ENCODE measurements at places on chromosomes 6 and 20.

- no peak for DNase-seq
These were observed 213.5 kb upstream of the RIMS1 start for GRCh38 chr6:71672876-71673275.

- no peak for DNase-seq
These were observed 190.2 kb downstream of the EDN1 start for GRCh38 chr6:12480379-12480778.

GRCh38 chr20:8476021-8476420 is 344.0 kb downstream of the PLCB1 start:
- no peak for DNase-seq

DNA sequence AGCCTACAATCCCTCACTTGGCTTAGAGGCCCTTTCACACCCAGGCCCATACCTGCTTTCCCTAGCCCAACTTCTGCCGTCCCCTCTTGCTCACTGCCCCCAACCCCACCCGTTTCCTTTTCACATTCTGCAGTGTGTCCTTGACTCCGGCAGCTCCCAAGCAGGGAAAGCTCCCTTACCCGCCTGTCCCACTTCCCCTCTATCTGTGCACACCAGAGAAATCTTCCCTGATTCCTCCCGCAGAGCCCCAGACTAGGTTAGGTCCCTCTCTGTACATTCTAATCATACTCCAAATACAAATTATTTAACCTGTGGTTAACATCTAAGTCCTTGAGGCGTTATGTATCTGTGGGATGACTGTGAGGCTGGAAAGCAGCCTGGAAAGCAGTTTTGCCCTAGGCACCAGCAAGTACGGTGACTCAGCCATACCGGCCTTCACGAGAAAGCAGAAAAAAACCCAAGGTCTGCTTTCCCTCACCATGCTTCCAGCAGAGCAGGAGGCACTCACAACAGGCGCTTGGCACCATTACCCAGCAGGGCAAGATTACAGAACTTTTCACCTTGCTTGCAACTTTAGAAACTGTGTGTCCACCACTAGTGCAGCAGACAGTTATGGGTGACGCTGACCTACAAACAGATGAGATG is 22.3 kb downstream of the ELOVL5 start:
- no peak for DNase-seq

DNA sequence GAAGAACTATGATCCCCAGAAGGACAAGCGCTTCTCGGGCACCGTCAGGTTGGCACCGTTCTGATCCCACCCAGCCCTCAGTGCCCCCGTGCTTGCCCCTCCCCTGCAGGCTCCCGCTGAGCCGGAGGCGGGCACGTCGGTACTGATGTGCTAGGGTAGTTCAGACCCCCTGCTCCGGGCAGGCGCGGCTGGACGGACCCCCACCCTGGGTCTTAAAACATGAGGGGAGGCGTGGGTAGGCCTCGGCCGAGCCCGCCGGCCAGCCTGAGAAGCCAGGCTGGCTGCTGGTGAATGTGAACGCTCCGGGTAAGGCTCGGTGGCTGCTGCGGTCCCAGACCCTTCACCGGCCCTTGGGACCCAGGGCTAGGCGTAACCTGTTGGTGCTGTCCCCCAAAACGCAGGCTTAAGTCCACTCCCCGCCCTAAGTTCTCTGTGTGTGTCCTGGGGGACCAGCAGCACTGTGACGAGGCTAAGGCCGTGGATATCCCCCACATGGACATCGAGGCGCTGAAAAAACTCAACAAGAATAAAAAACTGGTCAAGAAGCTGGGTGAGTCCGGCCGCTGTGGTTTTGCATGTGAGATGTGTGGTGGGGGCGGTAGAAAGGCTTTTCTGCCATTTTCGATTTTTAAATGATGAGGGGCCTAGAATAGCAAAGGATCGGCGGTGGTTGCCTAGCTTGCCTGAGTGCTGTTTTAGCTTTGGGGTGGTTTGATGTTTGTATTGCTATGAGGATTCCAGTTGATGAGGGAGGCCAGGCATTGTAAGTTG is 964 bp downstream of the RPL10A start:
- no peak for DNase-seq

- no peak for DNase-seq
These were observed 42.5 kb downstream of the SESN1 start for GRCh38 chr6:109052018-109052651.

DNA sequence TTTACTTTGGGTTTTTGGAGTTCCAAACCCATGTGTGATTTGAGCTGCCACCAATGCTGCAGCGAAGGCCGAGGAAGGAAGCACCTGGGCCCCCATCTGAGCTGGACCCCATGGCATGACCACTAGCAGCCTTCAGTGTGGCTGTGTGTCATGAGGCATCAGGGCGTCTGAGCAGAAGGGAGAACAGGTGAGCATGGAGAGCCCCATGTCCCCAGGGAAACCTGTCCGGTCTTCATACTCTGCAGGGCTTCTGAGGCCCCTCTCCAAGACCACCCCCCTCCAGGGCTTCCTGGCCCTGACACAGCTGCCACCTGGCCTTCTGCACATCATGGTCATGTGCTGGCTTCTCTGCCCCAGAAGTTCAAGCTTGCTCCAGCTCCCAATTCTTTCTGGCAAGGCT is 169.1 kb upstream of the CST7 start:
- no peak for DNase-seq

DNA sequence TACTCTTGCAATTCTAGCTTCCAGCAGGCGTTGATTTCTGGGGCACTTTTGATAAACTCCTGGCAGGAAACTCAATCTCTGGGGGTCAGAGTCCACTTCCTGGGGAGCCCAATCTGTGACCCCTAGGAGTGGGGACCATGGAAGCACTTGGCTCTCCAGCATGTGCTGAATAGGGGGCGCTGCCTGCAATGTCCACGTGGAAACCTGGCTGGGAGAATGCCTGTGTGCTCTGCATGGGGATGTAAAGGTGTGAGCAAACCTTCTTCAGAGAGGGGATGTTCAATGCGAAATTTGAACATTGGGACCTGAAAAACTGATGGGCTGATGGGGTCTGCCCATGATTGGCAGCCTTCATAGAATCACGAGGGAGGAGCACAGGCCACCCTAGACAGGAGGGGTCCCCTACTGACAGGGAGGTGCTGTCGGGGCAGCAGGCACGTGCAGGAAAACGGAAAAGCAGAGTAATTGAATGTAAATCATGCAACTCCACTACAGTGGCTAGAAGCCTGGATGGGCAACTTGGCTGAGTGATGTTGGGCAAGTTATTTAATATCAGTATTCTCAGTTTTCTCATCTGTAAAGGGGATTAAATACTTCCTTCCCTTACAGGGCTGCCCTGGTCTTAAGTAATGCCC is 47.8 kb downstream of the CEP43 start:
- no peak for DNase-seq

DNA sequence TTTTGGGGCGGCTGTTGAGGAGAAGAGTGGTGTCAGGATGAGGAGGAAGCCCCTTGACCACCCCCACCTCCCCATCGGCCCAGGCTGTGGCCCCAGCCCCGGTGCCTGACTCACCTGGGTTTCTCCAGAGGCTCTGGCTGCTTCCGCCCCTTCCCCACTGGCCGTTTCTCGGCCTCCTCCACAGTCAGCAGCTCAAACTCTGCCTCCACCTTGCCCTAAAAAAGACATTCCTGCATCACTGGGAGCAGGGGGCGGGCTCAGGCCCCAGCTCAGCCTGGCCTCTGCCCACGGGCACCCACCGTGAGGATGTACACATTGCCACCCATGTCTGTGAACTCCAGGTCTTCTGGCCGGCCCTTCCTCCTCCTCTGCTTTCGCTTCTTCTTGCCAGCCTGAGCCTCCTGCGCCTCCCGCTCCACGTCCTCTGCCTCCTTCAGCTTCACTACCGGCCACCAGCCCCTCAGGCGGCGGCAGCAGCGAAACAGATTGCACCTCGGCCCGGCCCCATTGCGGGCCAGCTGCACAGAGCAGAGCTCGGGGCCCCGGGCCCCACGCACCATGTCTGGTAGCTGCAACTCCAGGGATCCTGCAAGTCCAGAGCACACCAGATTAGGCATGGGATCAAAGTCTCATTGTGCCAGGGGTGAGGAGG is 17.3 kb downstream of the ERGIC3 start:
- no peak for DNase-seq

DNA sequence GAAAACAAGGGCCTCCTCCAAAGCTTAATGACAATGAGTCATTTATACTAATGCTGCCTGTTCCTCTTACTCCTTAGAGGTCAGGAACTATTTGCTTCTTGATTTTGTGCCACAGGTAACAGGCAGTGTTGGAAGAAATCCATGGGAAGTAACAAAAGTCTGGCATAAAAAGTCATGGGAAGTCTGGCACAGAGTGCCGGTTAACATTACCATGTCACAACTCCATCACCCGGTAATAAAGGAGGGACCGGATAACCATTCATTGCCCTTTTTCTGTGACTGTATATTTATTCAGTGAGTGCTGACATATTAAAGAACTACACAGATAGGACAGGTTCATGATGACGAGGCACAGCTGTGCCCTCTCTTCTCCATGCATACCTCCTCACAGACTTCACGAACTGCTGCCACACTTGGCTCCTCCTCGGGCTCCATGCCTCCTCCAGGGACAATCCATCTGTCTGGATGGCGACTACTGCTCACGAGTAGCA is 50.9 kb downstream of the NUDT3 start:
- DNase-seq = no peak

DNA sequence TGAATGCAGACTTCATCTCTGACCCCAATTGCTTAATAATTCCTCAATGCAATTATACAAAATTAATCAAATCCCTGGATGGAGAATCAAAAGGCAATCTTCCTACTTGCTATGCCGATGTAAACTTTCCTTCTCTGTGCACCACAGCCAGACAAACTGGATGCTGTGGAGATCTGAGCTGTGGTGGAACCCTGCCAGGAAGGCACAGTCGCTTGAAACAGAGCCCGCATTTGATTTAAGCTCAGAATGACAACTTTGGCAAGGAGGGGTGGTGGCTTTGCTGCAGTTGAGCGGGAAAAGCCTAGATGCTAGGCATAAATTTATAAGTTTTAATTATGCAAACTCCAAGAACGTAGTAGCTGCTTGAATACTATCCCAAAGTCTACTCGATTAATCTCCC is 190.8 kb downstream of the MTFR2 start:
- DNase-seq = no peak

DNA sequence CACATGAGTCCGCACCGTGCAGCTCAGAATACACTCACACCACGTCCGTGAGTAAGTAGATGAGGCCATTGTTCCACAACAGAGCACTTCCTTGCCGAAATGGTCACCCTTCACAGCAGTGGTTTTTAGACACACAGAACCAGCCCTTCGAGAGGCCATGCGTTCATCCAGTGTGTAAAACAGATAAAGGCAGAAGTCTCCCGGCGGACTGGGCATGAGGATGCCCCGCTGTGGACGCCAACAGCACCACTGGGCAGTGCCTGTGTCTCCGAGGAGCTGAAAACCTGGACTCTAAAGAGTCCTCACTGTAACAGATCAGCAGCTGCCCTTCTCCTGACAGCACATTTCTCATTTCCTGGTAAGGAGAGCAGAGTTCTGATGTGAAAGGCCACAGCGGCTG is 75.2 kb downstream of the WDR27 start:
- DNase-seq = no peak

DNA sequence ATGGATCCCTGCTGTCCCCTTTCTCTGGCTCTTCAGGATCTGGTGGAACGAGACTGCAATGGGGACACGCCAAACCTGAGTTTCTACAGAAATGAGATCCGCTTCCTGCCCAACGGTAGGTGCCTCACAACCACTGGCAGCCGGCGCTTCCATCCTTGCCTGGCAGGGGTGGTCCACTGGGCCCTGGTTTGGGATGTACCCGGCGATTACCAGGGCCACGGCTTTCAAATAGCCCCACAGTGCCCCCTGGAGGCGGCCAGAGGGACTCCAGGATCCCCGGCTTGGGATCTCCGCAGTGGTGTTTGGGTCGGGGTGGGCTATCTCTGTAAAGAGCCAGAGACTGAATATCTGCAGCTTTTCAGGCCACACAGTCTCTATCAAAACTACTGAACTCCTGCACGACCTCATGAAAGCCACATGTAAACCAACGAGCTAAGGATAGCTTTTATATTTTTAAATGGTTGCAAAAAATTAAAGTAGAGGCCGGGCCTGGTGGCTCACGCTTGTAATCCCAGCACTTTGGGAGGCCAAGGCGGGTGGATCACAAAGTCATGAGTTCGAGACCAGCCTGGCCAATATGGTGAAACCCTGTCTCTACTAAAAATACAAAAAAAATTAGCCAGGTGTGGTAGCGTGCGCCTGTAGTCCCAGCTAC is 3.7 kb downstream of the OGFR start:
- peak; percentile 41 for DNase-seq

GRCh38 chr20:24766143-24766527 is 182.9 kb upstream of the CST7 start:
- DNase-seq = no peak

DNA sequence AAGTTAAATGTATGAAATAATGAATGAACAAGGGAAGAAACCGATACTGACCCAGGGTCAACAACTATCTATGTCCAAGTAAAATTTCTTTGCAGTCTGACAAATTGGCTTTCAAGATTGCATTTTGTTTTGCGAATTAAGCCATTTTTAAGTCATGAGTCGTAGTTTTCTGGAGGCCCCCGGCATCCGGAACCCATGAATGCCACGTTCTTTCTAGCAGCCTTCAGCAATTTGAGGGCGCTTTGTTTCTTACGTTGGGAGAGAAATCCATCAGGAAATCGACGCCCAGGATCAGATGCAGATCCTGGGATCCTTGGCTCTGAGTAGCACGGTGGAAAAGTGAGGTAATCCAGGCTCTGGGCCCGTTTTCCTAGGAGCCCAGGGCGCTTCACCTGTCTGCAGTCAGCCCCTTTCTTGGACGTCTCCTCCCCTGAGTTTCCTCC is 309 bp upstream of the ABRACL start:
- no peak for DNase-seq

DNA sequence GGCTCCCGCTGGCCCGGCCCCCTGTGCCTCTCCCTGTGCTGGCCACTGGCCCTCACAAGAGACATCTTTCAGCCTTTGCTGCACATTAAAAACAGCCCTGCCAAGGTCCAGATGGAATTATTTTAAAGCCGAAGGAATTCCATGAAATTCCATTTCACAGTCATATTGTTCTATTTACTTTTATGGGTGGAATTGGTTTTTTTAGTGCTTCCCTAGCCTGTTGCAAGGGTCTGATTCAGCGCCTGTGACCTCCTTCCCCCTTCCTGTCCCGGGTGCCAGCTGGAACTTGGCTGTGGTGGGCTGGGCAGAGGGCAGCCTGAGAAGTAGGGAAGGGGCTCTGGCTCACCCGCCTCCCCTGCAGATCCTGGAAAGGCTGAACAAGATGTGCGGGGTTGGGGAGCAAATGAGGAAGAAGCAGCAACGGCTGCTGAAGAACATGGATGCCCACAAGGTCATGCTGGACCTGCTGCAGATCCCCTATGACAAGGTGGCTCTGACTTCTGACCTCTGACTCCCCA is 34.3 kb downstream of the UQCC2 start:
- no peak for DNase-seq

DNA sequence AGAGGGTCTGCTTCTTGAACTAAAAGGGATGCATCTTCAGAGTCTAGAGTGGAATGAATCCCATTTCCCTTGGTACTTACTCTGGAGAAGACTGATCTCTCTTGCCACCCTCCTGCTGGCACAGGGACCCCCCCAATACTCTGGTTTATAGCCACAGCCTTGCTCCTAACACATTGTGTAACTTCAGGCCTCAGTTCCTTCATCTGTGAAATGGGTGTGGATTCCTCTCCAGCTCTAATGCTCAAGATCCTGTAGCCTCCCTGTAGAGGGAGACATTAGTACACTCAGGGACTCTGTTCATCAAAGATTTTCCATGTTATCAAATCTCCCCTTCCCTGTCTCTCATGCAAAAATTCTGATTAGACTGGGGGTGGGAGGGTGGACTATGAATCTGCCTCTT is 315.7 kb upstream of the MOCS1 start:
- DNase-seq = no peak

GRCh38 chr20:37007898-37008649 is 56.6 kb upstream of the SAMHD1 start:
- no peak for DNase-seq

GRCh38 chr20:64056889-64057627 is 5.9 kb upstream of the TCEA2 start:
- DNase-seq = no peak
